B cell (primary cell): ENCODE measurements at places on chromosomes 2 and 18.

GRCh38 chr2:215811409-215812345 lies 201.7 kb downstream of the MREG start:
- H3K4me3 ChIP-seq, result no peak overlapping the region
- no peak overlapping the region for H3K27ac ChIP-seq
- peaks cover 31% of the 10 kb centered on the region for H3K4me1 ChIP-seq

- DNase-seq, result no peak
- H3K4me3 ChIP-seq, result no peak overlapping the region
- H3K27ac ChIP-seq, result no peak overlapping the region
- H3K36me3 ChIP-seq, result no peaks in the 10 kb centered on the region
- H3K4me1 ChIP-seq, result no peaks in the 10 kb centered on the region
These were observed 653.5 kb upstream of the LRRTM4 start for GRCh38 chr2:78175645-78176044.

GRCh38 chr2:55887351-55887750 lies 36.2 kb downstream of the EFEMP1 start:
- H3K27ac ChIP-seq, result no peak overlapping the region
- no peak overlapping the region for H3K4me3 ChIP-seq
- no peaks in the 10 kb centered on the region for H3K27me3 ChIP-seq
- DNase-seq, result no peak
- H3K4me1 ChIP-seq, result no peaks in the 10 kb centered on the region
- no peaks in the 10 kb centered on the region for H3K36me3 ChIP-seq

GRCh38 chr2:105188343-105188742 lies 53.2 kb upstream of the GPR45 start:
- no peaks in the 10 kb centered on the region for H3K27me3 ChIP-seq
- peaks cover 12% of the 10 kb centered on the region for H3K4me1 ChIP-seq
- no peak for DNase-seq
- H3K4me3 ChIP-seq, result no peak overlapping the region

GRCh38 chr2:230947908-230948365 lies 22.9 kb upstream of the GPR55 start:
- H3K27me3 ChIP-seq, result no peaks in the 10 kb centered on the region
- no peak overlapping the region for H3K4me3 ChIP-seq
- DNase-seq, result no peak
- H3K36me3 ChIP-seq, result no peaks in the 10 kb centered on the region
- H3K4me1 ChIP-seq, result no peaks in the 10 kb centered on the region

DNA sequence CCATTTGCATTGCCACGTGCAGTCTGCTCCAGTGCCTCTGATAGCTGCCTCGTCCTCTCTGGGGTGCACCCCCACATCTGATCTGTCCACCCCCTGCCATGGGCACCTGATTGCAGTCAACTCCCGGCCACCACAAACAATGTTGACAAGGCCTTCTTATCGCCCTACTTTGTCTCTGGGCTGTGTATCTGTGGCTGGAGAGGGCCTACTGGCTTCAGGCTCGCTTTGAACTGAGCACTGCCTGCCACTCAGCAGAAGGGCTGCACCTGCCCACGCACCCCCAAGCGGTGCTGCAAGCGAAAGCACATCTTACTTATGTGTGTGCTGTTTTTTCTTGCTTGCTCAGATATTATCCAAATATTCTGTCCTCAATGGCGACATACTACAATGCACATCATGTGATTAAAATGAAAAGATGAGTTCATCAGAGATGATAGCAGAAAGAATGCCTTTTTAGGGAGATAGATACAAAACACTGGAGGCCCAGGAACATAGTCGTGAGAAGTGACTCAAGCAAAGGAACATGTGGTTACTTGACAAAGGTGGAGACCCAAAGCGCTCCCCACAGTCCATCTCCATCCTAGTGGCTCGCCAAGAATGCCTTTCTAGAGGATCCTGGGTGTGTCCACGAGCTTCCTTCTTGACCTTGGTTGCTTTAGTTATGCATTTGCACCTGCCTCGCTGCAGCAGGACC lies 28.8 kb downstream of the FBLN7 start:
- H3K27ac ChIP-seq, result no peak overlapping the region
- H3K4me1 ChIP-seq, result no peaks in the 10 kb centered on the region
- H3K4me3 ChIP-seq, result no peak overlapping the region

GRCh38 chr2:238244151-238244550 lies 4.3 kb upstream of the HES6 start:
- H3K27ac ChIP-seq, result no peak overlapping the region
- DNase-seq, result no peak
- no peak overlapping the region for H3K4me3 ChIP-seq

GRCh38 chr2:160207804-160208654 lies 8.0 kb upstream of the ITGB6 start:
- DNase-seq, result no peak
- no peak overlapping the region for H3K4me3 ChIP-seq
- no peaks in the 10 kb centered on the region for H3K27me3 ChIP-seq
- H3K36me3 ChIP-seq, result no peaks in the 10 kb centered on the region

DNA sequence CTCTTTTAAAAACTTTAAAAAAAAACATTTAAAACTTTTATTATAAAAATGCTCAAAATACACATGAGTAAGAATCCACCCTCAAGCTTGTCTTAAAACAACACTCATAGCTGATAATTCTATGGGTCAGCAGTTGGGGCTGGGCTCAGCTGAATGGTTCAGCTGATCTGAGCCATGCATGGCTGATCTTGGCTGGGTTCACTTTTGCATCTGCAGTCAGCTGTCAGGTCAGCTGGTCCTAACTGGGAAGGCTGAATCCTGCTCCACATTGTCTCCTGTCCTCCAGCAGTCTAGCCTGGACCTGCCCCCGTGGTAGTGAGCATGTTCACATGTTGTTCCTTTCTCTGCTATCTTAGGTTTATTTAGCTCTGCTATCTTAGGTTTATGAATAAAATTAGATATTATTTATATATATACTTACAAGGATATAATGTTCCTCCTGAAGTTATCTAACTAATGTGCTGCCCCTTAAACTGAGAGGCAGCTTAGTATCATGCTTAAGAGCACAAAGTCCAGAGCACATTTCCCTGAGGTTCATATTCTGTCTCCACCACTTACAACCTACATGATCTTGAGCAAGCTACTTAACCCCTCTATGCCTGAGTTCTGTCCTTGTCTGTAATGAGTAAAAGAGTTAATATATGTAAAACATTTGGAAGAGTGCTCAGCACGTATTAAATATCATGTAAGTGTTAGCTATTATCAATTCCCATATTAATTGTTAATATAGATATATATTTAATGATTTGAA lies 309.4 kb downstream of the PTPRM start:
- H3K4me1 ChIP-seq, result no peaks in the 10 kb centered on the region
- H3K27me3 ChIP-seq, result no peaks in the 10 kb centered on the region
- H3K4me3 ChIP-seq, result no peak overlapping the region
- H3K36me3 ChIP-seq, result no peaks in the 10 kb centered on the region
- no peak for DNase-seq
